Stimulated activated CD8-positive, alpha-beta memory T cell treated with anti-CD3 and anti-CD28 coated beads, Interleukin-15, amount 100 ng/mL, for 4 hours (primary cell): ENCODE measurements at places on chromosomes 11 and 22.

DNA sequence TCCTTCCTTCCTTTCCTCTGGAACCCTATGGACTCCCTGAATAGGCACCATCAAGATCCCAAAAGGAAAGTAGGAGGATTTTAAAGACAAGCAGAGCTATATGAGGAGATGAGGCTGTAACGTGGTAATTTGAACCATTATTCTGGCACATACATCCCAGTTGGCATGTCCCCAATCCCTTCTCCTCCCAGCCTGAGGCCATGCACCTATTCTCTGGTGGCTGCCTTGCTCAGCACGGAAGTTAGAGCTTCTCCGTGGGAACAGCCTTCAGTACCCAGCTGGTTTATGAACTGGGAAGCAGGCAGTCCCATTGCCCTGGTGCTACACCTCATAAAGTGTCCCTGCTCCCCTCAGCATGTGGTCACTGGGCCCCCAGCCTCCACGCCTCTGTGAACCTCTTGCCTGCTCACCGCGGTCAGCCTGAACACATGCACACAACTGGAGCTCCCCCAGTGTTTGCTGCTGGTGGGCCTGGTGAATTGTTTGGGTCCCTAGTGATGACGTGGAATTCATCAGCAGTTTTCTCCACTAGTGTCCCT is 139.9 kb upstream of the PLET1 start:
- no peak for DNase-seq

GRCh38 chr11:42237701-42238235 is 778.3 kb upstream of the LRRC4C start:
- no peak for DNase-seq

DNA sequence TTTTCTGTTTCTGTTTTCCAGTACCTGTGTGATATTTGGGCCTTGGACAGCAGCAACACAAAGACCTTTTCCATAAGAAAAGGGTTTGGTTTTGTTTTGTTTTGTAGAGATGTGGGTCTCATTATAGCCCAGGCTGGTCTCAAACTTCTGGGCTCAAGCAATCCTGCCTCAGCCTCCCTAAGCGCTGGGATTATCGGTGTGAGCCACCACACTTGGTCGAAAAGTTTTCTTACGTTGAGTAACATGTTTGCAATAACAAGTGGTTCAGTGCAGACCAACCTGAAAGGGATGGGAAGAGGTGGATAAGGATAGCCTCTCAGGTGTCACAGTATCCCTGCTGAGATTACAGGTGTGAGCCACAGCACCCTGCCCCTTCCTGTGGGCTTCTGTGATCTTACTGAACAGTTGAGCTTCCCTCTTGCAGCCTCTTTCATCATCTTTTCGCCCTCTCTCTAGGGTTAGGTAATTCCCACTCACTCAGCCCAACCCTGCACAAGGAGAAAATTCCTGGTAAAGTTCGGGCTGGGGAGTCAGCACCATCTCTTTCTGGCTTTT is 3.5 kb upstream of the MRPL48 start:
- DNase-seq: no peak

- DNase-seq: no peak
These were observed at the start of gene PPP6R3 for GRCh38 chr11:68460741-68461574. TSS of gene PPP6R3 (plus strand) at chr11:68460752. CDS start at chr11:68537665, 76,913 bp downstream.

GRCh38 chr22:37633625-37634416 is 5.6 kb upstream of the SH3BP1 start:
- no peak for DNase-seq

- DNase-seq: no peak
These were observed 37.5 kb upstream of the DDI1 start for GRCh38 chr11:103998826-103999508.

DNA sequence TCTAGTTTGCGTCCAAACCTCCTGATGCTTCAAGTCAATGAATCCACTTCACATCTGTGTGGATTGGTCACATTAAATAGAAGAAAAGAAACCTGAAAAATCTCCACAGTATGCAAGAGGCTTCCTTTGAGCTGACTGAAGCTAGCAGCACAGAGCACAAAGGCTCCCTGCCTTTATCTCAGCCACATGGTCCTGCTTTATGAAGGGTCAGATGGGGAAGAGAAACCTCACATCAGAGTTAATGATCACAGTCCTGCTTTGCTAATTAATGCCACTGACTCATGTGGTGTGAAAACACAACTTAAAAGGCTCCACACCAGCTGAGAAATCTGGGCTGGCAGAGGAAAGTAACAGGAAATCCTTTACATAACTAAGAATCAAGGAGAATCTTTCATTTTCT is 1291.0 kb downstream of the LRRC4C start:
- DNase-seq: no peak

GRCh38 chr11:75351791-75352587 is 528 bp upstream of the ARRB1 start:
- peak; percentile 35 for DNase-seq

- no peak for DNase-seq
These were observed 308.8 kb downstream of the TBC1D22A start for GRCh38 chr22:47071078-47071806.

- no peak for DNase-seq
These were observed 37.7 kb downstream of the NF2 start for GRCh38 chr22:29641042-29641699.

DNA sequence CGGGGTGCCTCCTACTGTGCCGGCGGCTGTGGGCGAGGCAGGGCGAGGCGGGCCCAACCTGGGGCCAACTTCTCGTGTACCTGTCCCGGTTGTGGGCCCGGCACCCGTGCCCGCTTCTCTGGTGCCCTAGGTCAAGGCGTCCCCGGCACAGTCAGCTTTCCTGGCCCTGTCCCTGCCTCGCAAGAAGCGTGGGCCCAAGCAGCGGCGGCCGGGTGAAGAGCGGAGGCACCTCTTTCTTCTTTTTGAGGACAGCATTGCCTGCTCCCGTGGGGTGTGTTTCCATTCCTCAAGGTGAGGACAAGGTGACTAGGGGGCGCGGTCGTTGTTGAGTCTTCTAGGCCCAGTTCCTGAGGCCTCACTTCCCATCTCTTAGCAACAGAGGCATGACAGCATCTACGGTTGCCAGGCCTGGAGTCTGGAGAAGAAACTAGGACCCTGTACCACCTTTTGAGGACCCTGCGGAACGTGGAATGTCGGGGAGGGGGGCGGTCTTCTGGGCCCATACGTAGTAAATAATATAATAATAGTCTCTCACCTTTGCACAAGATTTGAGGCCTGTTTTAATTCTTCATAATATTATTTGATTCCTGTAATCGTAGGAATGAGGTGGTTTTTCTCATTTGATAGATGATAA is 418 bp downstream of the ACO2 start:
- no peak for DNase-seq

- no peak for DNase-seq
These were observed 6.1 kb downstream of the TUBGCP6 start for GRCh38 chr22:50238755-50239154.

- DNase-seq: no peak
These were observed 47.0 kb downstream of the AP2A2 start for GRCh38 chr11:972523-973211.

DNA sequence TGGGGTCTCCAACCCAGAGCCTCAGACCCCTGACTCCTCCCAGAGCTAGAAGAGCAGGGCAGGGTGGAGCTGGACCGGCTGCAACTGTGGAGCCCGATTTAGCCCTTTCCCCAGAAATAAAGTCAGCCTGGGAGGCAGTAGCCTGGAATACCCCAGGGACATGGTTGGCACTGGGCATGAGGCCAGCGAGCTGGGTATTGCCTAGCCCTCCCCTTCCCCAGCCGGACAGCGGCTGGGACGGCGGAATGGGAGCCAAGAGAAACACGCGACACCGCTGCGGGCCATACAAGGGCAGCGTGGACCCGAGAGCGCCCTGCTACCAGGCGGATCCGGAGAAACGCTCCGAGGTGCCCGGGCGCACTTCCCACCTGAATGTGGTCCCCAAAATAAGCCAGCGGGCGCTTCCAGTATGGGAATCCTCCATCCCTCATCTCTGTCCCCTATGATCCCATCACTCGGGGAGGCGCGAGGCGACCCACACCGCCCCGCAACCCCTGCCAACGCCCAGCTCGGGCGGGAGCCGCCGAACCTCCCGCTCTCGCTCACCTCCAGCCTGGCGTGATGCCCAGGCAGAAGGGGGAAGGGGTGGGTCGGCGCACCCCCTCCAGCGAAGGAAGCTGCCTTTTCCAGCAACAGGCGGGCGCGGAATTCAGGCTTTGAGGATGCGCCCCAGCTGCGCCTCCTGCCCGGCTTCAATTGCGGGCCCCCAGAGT is 758 bp downstream of the MCAM start:
- DNase-seq: no peak

DNA sequence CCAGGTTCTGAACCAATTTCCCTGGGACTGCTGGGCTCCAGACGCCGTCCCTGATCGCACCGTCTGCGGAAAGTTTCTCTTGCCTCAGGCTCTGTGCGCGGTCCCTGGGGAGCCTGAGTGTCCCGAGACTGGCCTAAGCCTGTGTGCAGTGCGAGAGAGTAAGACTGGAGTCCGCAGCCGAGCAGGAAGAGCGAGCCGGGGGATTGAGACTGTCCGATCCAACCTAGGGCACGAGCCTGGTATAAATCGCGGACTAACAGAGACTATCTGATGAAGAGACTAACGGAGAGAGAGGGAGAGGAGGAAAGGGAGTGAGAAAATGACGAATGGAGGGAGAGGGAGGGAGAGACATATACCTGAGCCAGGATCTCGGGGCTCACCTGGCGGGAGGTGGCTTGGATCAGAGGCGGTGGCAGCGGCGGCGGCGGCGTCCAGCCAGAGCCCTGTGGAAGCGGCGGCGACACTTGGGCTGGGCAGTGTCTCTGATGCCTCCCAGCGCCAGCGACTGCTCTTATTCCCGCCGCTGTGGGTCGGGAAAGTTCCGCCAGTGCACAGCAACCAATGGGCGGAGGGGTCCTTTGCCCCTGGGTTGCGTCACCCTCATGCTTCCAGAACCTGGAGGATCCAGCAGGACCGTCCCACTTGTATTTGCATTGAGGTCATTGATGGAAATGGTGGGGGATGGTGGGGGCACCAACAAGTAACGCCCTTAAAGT is at the start of gene CALCA:
Gene CALCA, minus strand, starts transcription at position 487 of the 716 bp plus-strand sequence. CDS start 1,159 bp downstream, outside the sequence.
- DNase-seq: no peak

- DNase-seq: no peak
These were observed 149.2 kb downstream of the MIAT start for GRCh38 chr22:26806445-26807175.

- no peak for DNase-seq
These were observed 5.5 kb downstream of the C11orf21 start for GRCh38 chr11:2295971-2296912.

DNA sequence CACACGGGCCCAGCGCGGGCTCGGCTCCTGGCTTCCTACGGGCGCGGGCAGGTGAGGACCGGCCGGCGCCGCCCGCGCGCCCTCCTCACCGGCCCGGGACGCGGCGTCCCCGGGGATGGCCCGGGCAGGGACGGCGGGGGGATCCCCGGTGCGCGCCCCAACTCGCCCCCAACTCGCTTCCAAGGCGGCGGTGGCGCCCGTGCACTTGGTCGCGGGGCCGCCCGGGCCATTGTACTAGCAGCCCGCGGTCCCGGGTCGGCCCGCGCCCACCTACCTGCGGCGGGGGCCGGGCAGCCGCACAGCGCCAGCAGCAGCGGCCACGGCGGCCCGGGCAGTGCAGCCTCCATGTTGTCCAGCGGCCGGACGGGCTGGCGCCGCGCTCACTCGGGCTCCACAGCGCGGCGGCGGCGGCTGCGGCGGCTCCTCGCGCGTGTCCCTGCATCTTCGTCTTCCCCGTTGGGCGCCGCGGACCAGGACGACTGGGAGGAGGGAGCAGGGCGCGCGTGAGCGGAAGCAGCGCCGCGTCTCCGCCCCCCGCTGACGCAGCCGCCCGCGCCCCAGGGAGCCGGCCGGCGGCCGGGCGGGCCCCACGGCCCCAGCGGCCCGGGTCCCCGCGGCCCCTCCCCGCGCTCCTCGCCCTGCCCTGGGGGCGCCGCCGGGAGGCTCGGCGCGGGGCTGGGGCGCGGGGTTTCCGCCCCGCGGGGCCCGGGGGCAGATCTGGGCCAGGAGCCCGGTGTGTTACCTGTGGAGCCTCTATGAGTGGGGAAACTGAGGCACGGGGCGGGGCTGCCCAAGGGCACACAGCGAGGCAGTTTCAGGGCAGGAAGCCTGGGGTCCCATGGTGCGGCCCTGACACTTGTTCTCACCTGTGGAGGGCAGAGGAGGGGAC is 159.3 kb upstream of the GRK3 start:
- DNase-seq: peak; percentile 23

GRCh38 chr11:82210011-82210410 is 523.7 kb downstream of the FAM181B start:
- DNase-seq: no peak

DNA sequence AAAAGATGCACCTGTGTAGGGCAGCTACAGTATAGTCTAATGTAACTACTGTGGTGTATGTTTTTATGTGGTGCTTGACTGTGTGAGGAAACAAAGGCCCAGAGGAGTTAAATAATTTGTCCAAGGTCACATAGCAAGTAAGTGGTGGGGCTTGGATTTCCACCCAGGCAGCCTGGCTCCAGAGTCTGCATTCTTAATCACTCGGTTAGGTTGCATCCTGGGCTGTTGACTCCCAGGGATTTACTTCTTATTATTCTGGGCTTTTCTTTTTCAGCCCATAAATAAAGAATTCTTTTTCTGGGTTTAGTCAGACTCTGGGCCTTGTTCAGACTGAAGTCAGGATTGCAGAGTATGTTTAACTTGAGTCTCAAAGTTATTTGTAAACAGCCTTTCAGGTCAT is 82.1 kb downstream of the ARHGAP42 start:
- no peak for DNase-seq

- DNase-seq: no peak
These were observed 718 bp downstream of the CHKA start for GRCh38 chr11:68120273-68121066.

GRCh38 chr11:10683429-10683828 is 10.1 kb downstream of the IRAG1 start:
- DNase-seq: no peak

- no peak for DNase-seq
These were observed 57.2 kb downstream of the PPFIA1 start for GRCh38 chr11:70327717-70328116.

- no peak for DNase-seq
These were observed 51.2 kb upstream of the CWF19L2 start for GRCh38 chr11:107508858-107509244.

DNA sequence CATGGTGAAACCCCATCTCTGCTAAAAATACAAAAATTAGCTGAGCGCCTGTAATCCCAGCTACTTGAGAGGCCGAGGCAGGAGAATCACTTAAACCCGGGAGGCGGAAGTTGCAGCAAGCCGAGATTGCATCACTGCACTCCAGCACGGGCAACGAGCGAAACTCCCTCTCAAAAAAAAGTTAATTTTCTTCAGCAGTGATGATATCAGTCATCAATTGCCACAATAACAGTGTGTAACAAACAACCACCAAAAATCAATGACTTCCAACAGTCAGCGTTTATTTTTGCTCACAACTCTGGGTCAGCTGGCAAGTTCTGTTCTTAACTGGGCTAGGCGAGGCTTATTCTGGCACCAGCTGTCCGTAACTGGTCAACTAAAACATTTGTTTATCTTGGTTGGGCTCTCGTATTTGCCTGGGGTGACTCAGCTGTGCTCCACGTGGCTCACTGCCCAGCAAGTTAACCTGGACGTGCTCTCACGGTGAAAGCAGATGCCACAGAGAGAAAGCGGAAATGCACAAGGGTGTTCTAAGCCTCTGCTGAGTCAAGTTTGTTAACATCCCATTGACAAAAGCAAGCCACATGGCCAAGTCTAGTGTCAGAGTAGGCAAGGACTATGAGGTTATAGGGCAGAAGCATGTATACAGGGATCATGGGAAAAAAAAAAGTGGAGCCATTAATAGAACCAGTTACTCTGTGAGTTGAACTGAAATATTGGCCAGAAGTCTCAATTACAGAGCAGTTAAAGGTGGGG is 52.1 kb downstream of the LHFPL7 start:
- DNase-seq: no peak
